ENCODE measurements at places on chromosomes 4 and X.

- DNase-seq: no peak
These were observed 27.9 kb downstream of the TSC22D3 start for GRCh38 chrX:107747596-107748161.

- DNase-seq: no peak
These were observed 5.7 kb downstream of the TCEANC start for GRCh38 chrX:13658602-13659001.

DNA sequence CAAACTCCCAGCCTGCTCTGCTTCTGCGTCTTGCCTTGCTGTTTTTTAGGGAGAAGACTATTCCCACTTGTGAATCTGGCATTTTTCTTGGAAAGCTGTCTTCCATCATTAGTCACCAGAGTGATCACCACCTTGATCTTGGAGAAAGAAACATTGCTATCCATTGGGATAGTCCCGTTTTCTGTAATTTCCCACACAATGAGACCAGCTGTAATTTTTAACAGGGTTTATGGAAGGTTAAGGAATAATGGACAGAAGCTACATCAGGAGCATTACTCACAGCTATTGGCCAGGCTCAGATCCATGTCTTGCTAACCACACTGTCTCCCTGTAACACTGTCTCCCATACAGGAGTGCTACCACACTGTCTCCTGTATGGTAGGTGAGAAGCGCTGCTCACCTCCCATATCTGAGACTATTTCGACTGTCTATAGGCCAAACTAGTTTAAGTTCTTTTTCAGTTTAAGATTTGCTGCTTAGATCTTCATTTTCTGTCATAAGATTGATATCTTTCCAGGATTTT lies 523.0 kb downstream of the SPRY1 start:
- no peak for DNase-seq

DNA sequence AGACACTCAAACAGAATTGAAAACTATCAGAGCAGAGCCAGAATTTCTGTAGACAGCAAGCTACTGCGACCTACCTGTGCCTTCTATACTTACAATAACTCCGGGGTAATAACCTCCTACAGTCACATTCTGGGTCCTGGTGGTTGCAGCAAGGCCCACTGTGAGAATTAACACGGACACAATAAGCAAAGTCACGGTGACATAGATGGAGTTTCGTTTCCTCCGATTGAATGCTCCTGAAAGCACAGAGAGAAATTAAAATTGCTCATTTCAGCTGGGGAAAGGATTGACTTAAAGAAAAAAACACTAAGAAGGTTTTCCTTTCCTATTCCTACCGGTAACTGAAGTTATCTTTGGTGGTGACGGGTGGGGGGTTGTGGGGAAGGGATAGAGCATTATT lies 7.0 kb downstream of the TMEM255A start:
- DNase-seq: no peak

DNA sequence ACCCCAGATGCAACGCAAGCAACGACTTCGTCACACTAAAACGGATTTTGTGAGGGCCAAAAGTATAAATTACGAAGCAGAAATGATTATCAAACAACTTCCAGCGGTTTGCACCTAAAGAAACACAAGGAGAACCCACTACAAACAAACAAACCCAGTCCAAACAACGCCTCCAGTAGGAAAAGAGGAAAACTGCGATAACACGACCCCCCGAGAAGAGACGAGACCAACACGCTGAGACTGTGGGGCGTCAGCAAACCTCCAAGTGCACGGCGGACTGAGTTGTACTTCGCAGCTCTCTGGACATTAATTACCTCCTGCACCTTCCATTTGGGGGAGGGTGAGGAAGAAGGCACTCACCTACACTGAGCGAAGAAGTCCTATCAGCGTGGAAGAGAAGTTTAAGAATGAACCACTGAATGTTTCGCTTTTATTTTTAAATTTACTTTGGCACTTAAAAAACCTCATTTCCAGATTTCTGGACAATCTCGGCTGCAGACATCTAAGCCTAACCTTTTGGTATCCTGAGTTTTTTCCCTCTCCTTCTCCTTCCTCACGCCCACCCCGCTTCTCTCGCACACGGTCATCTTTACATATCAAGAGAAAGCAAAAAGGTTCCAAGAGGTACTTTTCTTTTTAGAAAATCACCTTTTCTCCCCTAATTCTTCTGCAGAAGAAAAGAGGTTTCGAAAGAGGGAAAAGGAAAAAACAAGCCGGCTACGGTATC lies at the start of gene MAB21L2:
TSS of gene MAB21L2 (plus strand) at position 6 of the 727 bp plus-strand sequence. CDS start 879 bp downstream, outside the sequence.
- no peak for DNase-seq

GRCh38 chrX:42797651-42798269 lies 19.8 kb upstream of the PPP1R2C start:
- no peak for DNase-seq

GRCh38 chrX:21798677-21799219 lies 40.7 kb upstream of the MBTPS2 start:
- DNase-seq: no peak

DNA sequence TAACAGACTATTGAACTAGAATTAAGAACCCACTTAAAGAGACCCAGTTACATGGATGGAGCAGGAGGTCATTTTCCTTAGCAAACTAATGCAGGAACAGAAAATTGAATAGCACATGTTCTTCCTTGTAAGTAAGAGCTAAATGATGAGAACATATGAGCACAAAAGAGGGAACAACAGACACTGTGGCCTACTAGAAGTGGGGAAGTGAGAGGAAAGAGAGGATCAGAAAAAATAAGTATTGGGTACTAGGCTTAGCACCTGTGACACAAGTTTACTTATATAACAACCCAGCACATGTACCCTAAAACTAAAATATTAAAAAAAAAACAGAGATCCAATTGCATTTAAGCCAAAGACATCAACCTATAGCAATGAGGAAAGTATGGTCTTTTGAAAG lies 26.2 kb downstream of the ARAP2 start:
- no peak for DNase-seq

GRCh38 chrX:133985164-133985966 lies at the start of gene GPC3:
Gene GPC3 (minus strand): TSS chrX:133985594.
- DNase-seq: peak; percentile 69

DNA sequence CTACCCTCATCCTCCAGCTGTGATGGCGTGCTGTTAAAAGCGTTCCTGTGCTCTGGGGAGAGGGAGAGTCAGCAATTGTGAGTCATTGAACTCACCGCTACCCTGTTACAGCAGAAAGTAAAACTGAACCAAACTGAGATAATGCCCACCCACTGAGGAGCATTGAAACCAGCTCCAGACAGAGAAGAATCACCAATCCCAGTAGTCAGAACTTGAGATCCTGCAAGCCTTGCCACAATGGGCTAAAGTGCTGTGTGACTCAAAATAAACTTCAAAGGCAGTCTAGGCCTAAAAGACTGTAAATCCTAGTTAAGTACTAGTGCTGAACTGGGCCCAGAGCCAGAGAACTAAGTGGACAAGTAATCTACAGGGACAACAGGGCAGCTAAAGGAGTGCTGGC lies 1394.2 kb upstream of the DIAPH2 start:
- no peak for DNase-seq

- no peak for DNase-seq
These were observed 22.5 kb downstream of the PNMA6E start for GRCh38 chrX:153378607-153379006.

GRCh38 chrX:79572566-79572965 lies 205.4 kb upstream of the ITM2A start:
- no peak for DNase-seq

GRCh38 chr4:113785781-113786180 lies 24.2 kb upstream of the CAMK2D start:
- DNase-seq: no peak

GRCh38 chrX:114015966-114016365 lies 567.9 kb upstream of the HTR2C start:
- no peak for DNase-seq

GRCh38 chrX:19177721-19178120 lies 55.5 kb upstream of the ADGRG2 start:
- DNase-seq: peak; percentile 71

DNA sequence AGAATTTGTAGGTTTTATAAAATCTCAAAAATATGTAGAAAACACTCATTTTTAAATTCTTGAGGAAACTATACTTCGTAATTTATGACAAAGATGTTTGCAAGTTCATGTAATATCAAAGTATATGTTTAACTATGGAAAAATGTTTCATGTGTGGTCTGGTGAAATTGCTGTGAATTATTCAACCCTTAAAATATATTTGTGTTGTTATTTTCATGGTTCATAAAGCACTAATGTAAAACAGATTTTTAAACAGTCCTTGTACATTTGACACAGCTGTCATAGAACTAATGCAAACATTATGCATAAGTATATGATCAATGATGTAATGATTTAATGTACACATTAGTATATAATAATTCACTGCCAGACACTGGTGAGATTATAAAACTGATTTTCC lies 83.1 kb upstream of the ARSJ start:
- peak; percentile 10 for DNase-seq

- no peak for DNase-seq
These were observed 109.7 kb upstream of the PNPLA4 start for GRCh38 chrX:8036914-8037313.

DNA sequence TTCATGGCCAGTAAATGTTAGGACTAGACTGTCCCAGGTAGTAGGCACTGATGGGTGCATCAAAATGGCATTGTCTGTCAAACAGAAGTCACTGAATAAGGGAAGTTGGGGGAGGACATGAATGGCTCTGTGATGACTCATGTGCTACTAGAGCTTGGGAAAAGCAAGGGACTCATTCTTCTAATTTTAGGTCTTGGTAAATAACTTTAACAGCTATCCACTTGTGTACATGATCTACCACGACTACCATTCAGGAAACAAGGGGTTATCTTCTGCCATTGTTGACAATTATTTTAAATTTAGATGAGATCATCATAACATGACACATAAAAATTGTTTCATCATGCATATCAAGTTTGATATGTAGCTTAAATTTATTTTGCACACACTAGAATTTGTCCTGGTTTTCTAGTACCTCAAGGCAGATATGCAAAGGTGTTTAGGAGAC lies 6.3 kb downstream of the AREG start:
- no peak for DNase-seq

GRCh38 chr4:84503495-84504437 lies 4.7 kb upstream of the NKX6-1 start:
- DNase-seq: peak; percentile 82

- DNase-seq: no peak
These were observed 189.0 kb upstream of the ANXA10 start for GRCh38 chr4:167903291-167903721.

DNA sequence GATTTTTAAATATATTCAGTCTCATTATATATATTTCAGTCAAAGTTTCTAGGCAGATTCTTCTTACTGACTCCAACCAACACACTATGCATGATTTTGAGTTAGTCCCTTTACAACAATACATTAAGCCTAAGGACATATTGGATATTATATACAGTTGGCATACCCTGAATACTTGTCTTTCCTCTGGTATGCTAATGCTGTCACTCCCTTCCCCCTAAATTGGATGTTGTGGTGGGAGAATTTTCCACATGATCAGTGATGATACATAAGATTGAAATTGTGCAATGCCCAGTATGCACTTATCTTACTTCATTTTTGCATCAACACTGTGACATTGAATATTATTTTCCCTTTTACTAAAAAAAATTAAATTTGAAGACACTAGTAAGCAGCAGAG lies 935.2 kb downstream of the PCDH7 start:
- DNase-seq: no peak

DNA sequence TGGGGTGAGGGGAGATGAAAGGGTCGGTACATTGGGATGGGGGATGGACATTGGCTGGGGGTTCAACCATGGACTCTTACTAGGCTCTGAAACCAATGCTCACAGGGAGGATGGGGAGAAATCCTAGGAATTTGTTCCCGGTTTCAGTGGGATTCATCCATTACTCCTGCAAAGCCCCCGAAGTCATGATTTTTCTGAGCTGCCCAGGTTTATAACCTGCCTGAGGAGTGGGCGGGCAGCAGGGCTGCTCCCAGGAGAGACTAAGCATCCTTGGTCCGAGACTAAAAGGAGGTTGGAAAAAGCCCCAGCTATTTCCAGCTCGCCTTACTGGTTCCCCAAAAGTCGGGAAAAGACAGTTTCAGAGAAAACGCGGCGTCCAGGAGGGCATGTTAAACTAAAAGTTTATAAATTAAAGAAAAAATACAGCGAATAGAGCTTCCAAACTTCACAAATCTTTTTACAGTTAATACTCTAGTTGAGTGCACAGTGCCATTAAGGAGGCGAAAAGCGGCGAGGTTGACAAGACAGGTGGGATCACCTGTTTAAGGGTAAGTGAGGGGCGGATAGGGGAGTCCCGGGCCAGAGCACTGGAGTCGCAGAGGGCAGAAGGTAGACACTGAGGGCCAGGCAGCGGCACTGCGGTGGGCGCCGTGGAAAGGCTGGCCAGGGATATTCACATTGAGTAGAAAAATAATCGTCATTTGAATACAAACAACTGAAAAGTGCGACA lies 3.7 kb downstream of the NKX3-2 start:
- no peak for DNase-seq

DNA sequence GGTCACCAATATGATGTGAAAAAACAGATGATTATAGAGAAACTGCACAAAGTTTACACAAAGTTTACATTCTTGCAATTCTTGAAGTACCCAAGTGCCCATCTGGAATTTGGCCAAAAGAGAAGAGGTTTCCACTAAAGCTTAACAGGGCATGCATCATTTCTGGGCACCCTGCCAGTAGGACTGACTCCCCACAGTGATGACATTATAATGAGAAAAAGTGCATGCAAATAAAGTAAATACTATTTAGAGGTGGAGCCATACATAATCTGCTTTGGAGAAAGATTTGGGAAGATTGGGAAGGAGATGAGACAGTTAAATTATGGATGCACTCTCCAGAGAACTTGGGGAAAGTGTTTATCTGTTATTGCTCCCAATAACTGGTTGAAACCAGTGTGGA lies 93.7 kb upstream of the TRPC3 start:
- DNase-seq: peak; percentile 35

- DNase-seq: peak; percentile 27
These were observed 759 bp downstream of the ZC4H2 start for GRCh38 chrX:64975491-64975890.

DNA sequence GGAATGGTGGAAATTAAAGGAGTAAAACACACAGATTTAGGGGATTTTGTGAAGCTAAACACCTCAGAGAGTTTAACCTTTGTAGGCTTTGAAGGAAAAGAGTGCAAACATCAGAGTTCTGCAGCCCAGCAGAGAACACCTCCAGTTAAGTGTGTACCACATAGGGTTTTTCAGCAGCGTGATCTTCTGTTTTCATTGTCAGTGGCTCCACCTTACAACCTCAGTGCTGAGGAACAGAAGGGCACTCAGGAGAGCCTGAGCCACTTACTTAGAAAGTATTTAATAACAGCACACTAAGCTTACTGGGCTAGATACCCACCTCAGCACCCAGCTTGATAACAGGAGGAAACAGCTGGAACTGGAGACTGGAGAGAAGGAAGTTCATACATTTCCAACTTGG lies 2.0 kb upstream of the FBXW7 start:
- no peak for DNase-seq

DNA sequence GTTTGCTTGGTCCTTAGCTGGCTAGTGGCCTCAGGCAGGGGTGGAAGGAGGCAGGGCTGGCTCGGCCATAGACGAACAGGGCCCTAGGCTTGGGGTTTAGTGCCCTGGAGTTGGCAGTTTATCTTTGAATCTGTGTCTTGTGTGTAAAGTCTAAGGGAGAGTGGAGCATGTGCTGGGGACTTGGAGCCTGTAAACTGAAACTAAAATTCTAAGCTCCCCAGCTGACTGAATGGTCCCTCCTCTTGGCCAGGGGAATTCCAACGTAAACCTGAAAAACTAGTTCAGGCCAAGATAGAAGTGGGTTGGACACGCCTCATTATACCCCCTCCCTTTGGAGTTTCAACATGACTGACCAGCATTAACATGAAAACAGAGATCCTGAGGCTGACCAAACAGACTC lies 46.1 kb upstream of the GPR78 start:
- DNase-seq: peak; percentile 89
